HuH-7 (cell line): ENCODE measurements at places on chromosomes 1 and 21.

- DNase-seq: no peak
Measured at GRCh38 chr1:203130358-203130985, 2.9 kb downstream of the ADORA1 start.

GRCh38 chr1:19869929-19870328 is 12.3 kb upstream of the OTUD3 start:
- DNase-seq: no peak

DNA sequence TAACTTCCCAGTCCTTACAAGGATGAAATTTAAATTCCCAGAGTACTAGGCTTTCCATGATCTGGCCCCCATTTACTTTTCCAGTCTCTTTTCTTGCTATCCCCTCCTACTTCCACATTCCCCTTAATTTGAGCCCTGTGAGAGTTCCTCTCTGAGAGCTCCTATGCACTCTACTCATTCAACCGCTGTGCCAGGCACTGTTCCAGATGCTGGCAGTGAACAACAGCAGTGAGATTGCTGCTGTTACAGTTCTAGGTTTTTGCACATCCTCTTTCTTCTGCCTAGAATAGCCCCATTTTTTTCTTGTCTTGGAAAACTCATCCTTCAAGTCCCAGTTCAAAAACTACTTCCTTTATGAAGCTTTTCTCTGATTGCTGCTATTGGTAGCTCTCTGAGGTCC is 18.8 kb downstream of the ATF6 start:
- no peak for DNase-seq

DNA sequence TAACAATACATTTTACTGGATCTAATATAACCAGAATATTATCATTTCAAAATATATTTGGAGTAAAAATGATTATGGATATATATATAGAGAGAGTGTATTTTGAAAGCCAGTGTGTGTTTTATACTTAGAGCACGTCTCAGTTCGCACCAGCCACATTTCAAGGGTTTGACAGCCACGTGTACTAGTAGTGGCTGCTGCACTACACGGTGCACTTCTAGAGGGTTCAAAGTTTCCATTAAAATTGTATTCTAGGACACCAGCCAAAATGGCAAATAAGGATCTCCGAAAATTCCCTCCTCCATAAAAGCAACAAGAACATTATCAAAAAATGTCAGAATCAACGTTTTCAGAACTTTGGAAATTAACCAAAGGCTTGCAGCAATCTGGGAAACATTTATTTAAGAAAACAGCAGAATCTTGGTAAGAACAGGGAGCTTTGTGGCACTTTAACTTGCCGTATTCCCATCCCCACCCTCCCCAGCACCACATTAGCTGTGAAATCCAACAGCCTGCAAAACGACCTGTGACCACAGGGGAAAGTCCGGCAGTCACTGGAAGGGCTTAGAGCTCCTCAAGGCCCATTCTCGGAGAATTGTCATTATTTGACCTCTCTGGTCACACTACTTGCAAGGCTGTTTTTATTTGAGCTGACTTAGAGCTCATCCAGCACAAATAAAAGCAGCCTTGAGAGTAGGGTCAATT is 33.5 kb upstream of the MRPS6 start:
- DNase-seq: no peak

DNA sequence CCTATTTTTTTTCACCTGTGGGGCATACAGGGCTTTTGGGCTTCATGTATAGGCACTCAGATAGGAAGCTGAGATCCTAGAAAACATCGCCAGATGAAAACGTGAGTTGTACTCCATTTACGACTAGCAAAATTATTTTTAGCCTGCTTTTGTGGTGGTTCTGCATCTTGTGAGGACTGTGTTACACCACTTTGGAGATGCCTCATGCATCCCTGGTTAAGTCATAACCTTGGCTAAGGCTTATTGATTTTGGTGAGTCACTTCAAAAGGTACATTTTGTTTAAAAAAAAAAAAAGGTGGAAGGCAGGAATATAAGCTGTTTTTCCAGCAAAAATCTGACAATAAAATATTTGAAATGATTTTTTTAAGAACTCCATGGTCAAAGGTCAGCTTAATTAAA is 101.8 kb upstream of the OLFM3 start:
- no peak for DNase-seq

DNA sequence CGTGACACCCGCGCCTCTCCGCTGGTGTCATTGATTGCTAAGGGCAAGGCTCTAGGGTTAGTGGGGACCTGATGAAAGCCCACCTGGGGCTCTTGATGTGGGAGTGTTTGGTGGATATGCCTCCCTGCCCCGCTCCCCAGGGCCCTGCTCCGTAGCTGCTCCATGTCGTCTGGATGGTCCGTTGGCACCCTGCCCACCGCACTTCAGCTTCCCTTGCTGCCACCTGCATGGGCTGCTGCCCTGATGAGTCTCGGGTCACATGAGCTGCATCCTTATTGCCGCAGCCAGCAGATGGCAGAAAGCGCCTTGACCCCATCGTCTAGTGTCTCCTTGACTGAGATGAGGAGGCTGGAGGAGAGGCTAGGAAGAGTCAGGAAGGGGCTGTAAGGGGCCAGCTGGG is 439.4 kb downstream of the CAMTA1 start:
- no peak for DNase-seq

DNA sequence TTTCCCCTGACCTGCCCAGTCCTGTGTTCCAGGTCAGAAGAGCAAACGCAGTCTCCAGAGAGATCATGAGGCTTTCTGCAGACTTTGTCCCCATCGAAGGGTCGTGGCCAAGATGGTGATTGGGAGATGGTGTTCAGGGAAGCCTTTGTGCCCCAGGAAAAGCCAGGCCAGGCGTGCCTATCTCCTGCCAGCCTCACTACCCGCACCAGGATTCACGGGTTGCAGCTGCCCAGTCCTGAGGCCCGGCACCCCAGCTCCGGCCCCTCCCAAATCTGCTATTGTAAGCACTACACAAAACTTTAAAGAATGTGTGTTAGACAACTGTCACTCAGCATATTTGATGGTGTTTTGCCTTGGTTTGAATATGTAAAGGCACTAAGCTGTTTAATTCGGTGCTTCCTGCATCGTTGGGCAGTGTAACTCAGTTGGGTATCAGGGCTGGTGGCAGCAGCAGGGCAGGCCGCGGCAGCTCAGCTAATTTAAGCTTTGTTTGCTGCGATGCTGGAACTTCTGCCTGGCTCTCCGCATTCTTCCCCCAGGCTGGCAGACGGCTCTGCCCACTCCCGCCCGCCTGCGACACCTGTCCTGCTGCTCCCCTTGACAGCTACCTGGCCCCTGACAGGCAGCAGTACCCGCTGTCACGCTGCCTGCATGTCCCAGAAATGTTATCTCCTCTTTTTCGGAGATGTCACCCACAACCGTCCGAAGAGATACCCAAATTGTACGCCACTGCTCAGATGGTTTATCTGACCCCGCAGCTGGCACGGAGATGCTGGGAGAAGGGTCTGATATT is 209.0 kb upstream of the VAMP3 start:
- no peak for DNase-seq

GRCh38 chr1:48488721-48489120 is 16.7 kb upstream of the SPATA6 start:
- no peak for DNase-seq

- no peak for DNase-seq
Measured at GRCh38 chr1:82564333-82564732, 763.6 kb downstream of the ADGRL2 start.

- no peak for DNase-seq
Measured at GRCh38 chr1:13543451-13544220, 29.8 kb upstream of the LRRC38 start.

GRCh38 chr1:119372503-119373086 is 4.0 kb downstream of the HAO2 start:
- DNase-seq: peak; percentile 15

DNA sequence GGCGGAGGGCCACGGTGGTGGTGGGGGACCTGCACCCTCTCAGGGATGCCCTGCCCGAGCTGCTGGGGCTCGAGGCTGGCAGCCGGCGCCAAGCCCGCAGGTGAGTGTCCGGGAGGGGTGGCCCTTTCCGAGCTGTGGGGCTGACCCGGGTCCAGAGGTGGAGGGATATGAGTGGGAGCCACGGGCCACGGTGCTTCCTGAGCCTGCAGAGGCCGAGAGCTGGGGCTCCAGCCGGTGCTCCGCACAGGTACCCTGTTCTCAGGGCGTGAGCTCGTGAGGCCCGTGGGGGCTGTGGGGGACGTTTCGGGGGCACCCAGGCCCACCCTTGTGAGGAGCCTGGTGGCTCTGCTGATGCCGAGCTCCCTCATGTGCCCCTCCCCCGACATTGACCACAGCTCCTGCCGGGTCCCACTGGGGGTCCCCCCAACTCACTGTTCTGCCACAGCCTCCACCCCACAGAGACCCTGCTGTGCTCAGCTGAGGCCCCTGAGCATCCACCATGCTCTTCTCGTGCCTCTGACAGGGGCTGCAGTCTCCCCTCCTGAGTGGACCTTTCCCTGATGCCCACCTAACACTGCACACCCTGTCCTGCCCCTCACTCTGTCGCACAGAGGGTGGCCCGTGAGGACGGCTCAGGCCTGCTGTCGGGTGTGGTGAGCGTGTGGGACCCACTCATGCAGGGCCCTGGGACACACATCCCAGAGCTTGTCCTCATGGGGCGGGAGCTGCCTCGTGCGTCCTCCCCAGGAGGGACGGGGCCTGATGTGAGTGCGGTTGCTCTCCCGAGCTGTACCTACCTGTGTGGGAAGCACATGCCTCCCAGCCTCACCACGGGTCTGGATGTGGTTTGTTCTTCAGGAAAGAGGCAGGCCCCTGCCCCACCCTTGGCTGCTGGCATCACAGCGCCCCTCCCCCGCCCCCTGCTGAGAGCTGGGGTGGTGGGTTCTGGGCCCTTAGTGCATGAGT is 27.5 kb downstream of the SLX9 start:
- no peak for DNase-seq

GRCh38 chr1:153607381-153607780 is 5.6 kb downstream of the S100A16 start:
- no peak for DNase-seq

GRCh38 chr21:17334484-17334883 is 178.4 kb upstream of the CXADR start:
- DNase-seq: no peak

DNA sequence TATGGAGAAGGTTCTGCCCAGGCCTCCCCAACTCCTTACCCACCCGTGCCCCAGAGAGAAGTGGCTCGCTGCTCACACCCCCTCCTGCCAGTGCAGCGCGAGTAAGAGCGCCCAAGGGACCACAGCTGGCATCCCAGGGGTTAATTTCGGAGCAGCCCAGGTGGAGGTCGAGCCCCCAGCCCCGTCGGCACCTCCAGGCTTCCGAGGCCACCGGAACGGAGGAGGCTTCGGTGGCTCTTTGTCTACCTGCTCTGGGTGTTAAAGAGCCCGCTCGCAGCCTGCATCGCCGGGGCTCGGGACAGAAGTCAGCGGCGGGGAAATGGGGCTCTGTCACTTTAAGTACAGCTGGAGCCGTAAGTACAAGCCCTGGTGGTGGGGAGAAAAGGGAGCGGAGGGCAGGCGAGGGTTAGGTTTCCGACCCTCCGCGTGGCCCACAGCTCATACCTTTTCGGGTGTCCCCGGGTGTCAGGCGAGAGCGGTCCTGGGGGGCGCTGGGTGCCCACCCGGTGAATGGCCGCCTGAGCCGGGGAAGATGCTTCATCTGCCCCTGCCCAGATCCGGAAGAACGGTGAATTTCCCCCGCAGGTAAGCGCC is 89.4 kb upstream of the IPO9 start:
- peak; percentile 70 for DNase-seq

DNA sequence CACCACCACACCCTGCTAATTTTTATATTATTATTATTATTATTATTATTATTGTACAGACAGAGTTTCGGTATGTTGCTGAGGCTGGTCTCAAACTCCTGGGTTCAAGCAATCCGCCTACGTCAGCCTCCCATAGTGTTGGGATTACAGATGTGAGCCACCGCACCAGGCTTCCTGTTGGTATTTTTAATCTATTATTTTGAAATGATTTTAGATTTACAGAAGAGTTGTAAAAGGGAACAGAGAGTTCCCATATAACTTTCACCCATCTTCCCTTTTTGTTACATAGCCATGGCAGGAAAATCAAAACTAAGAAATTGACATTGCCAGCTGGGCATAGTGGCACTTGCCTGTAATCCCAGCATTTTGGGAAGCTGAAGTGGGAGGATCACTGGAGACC is 42.9 kb upstream of the CITED4 start:
- DNase-seq: no peak

- DNase-seq: no peak
Measured at GRCh38 chr1:162458236-162458635, 39.4 kb upstream of the UHMK1 start.

- DNase-seq: no peak
Measured at GRCh38 chr1:228256626-228257375, 49.0 kb downstream of the OBSCN start.

DNA sequence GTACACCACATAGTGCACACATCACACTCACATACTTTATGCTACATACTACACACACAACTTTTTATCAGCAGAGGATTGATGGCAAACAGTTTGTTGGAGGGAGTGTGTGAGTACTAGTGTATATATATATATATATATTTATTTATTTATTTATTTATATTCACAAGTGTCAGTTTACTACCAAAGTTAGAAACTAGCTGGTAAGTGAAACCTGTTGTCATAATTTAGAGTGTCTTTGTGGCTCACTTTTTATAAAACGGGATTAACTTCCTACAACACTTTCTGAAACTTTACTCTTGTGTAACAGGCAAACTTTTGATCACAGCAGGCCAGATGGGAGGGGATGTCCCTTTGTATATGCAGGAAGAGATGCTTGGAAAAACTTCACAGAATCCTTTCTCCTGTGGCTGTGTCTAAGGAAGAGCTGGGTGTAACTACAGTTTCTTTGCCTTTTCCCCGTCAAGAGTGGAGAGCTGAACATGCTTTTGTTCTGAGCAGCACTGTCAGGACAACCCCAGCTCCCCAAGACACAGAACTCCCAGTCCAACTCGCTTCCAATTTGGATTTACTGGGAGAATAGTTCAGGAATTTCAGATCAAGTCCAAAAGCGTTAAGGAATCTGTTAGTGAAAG is 1.9 kb upstream of the SAMD13 start:
- no peak for DNase-seq

DNA sequence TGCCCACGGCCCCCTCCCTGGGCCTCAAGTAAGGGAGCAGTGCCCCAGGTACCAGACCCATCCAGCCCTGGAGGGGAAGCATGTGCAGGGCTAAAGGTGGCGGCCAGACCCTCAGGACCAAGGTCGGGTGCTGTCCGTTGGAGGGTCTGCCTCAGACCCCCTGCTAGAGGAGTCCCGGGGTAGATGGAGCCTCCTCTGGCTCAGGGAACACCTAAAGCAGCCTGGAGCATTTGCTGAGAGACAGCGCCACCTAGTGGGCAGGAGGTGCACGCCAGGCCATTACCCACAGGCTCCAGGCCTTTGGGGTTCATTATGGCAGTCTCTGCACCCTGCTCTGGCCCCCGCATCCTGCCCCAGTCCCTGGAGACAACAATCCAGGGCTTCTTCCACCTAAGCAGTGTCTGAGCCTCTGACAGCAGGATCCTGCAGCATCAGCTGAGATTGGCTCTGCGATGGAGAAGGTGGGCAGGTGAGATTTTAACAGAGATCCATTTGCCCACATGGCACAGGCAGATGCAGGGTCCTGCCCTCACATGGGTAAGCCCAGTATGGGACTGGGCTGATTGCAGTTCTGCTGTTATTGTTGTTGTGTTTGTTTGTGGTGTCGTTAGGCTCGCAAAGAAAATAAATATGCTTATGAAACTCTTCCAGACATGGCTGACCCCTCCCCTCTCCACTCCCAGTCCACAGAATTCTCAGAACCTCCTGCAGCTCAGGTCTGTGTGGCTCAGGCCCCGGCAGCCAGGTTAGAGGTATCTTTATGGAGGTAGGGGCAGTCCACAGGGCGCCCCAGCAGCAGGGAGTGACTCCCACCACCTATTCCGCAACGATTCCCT is 42.4 kb downstream of the CTNNBIP1 start:
- peak; percentile 90 for DNase-seq
